Activated B cell treated with CpG ODN at 0.5 μM for 24 hours (primary cell): ENCODE measurements at places on chromosomes 12 and 14. TPM values are rescaled to one million over a fixed set of nuclear protein-coding genes. Genes with fewer than 3 reads are reported as not detected.

Gene POTEG
- total RNA-seq: not detected in 2 replicates

Gene MUCL1
- total RNA-seq: not detected in 2 replicates

Gene MYRFL
- not detected in 2 replicates for total RNA-seq

Gene HCAR2
- not detected in 2 replicates for total RNA-seq

Gene ASCL1
- total RNA-seq: 0.07 TPM in 1 of 2 replicates, not detected in the other

Gene CPNE6
- total RNA-seq: 0.09 TPM in 1 of 2 replicates, not detected in the other

Gene SLC6A12
- not detected in 2 replicates for total RNA-seq

Gene KLRC1
- total RNA-seq: not detected in 2 replicates

Gene KRT73
- not detected in 2 replicates for total RNA-seq

Gene SLC8B1
- 14.3 and 22.4 TPM in 2 replicates for total RNA-seq

Gene HOXC12
- total RNA-seq: not detected in 2 replicates

Gene LRRC10
- total RNA-seq: not detected in 2 replicates

Gene SMIM41
- total RNA-seq: 0.24 TPM in 1 of 2 replicates, not detected in the other

Gene TAS2R20
- 1.7 and 2.4 TPM in 2 replicates for total RNA-seq

Gene ERBB3
- not detected in 2 replicates for total RNA-seq

Gene AGAP2
- total RNA-seq: 17.5 and 18.5 TPM in 2 replicates

Gene BMP4
- total RNA-seq: 0.42 TPM in 1 of 2 replicates, not detected in the other

Gene SAMD15
- 0.71 and 1.00 TPM in 2 replicates for total RNA-seq

Gene CD69
- 23.7 and 26.7 TPM in 2 replicates for total RNA-seq

Gene TCL1B
- total RNA-seq: 1.1 and 1.2 TPM in 2 replicates

Gene CLEC4D
- not detected in 2 replicates for total RNA-seq

Gene RASSF9
- not detected in 2 replicates for total RNA-seq

Gene JPH4
- total RNA-seq: 1.6 and 2.0 TPM in 2 replicates

Gene HHIPL1
- total RNA-seq: not detected in 2 replicates

Gene SLC7A8
- total RNA-seq: 0.76 and 1.8 TPM in 2 replicates

Gene LRTM2
- not detected in 2 replicates for total RNA-seq

Gene KIF26A
- total RNA-seq: not detected in 2 replicates

Gene CLSTN3
- total RNA-seq: 14.1 and 14.8 TPM in 2 replicates

Gene PLEKHD1
- total RNA-seq: 0.22 and 0.24 TPM in 2 replicates

Gene KNTC1
- total RNA-seq: 45.5 and 64.0 TPM in 2 replicates

Gene KCNJ8
- not detected in 2 replicates for total RNA-seq

Gene HNRNPA1
- total RNA-seq: 1,995 and 2,126 TPM in 2 replicates

Gene KLRD1
- total RNA-seq: 0.24 and 0.27 TPM in 2 replicates

Gene ANKS1B
- not detected in 2 replicates for total RNA-seq

Gene COL2A1
- total RNA-seq: not detected in 2 replicates

Gene PIK3C2G
- not detected in 2 replicates for total RNA-seq

Gene TEX52
- not detected in 2 replicates for total RNA-seq

Gene ACSM4
- not detected in 2 replicates for total RNA-seq

Gene TSHR
- total RNA-seq: 0.17 TPM in 1 of 2 replicates, not detected in the other

Gene ANO4
- not detected in 2 replicates for total RNA-seq

Gene CISTR
- not detected in 2 replicates for total RNA-seq

Gene RNASE13
- total RNA-seq: not detected in 2 replicates

Gene CAPZA3
- not detected in 2 replicates for total RNA-seq

Gene GPR65
- 13.7 and 14.7 TPM in 2 replicates for total RNA-seq

Gene SERPINA12
- total RNA-seq: not detected in 2 replicates

Gene RPS6KA5
- 13.3 and 16.3 TPM in 2 replicates for total RNA-seq
